Stimulated activated CD4-positive, alpha-beta T cell treated with anti-CD3 and anti-CD28 coated beads, TNF-alpha, amount 100 ng/mL, for 1 hour (primary cell): ENCODE measurements at places on chromosomes 11 and 22.

DNA sequence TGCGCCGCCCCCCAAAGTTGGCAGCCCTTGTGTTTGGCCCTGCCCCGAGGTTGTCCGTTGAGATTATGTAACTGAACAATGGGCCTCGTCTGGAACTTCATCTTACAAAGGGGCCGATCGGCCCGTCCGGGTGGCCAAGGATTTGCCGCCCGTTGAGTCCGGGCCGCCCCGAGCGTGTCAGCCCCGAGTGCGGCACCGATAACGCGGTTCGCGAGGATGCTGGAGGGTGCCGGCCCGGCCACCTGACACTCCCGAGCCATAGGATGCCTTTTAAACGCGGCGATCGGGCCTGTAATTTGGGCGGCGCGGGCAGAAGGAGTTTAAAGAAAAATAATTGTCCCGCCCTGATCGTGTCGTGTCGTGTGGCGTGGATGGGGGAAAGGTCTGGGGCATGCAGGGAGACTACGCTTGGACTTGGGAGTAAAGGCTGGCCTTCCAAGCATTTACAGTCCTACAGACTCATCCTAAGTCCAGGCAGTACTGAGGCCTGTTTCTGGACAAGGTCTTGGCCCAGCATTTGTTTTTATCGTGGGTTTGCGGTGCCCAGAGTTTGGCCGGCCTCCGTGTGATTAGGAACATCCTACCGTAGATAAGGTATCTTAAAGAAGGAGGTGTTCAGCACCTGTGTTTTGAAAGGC is 1.3 kb downstream of the WEE1 start:
- DNase-seq, result peak; percentile 3

DNA sequence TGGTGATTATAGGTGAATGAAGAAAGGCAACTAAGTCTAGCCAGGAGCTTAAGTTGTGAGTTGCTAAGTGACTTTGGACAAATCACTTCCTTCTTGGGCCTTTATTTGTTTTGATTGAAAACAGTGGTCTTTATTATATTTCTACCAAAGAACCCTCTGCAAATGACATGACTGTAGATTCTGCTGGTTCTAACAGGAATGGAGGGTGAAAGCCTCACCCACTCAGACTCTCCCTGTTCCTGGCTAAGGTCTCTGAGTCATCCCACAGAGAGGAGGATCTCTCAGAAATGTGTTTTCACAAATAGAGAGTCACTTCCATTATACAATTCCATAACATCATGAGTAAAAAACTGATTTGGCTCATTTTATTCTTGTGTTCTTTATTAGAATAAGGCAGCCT is 583.9 kb upstream of the LRRC4C start:
- no peak for DNase-seq

- no peak for DNase-seq
Observed at GRCh38 chr11:64244107-64244506, 2.6 kb downstream of the PPP1R14B start.

DNA sequence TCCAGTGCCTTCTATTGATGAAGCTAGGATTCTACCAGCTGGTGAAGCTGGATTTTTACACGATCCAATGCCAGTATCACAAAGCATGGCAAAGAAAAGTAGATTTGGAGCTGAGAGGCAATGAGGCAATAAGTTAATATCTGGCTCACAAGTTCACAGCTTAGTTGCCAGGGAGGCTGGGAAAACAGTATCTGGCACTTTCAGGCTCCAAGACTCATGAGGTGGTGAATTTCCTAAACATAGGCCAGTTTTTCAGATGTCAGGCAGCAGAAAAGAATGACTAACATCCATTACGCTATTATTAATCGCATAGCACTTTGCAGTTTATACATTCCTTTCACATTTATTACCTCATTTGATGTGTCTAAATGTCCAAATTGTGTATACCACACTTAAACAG is 122.7 kb downstream of the GRIA4 start:
- no peak for DNase-seq

DNA sequence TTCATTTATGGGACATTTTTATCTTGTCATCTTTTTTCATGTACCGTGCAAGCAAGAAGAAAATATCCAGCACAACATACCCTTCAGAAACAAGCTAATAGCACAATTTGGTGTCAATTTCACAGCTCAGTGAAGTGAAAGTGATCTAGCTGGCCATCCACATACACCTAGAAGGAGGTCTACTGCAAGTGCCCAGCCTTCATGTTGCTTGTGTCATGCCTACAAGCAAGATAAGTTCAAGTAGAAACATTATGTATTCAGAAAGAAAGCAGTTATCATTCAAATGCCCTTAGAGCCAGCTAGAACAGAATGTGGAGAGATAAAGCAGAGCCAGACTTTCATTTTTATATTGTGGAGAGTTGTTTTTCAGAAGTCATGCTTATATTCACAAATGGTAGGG is 325.7 kb upstream of the PITPNB start:
- no peak for DNase-seq

- DNase-seq, result no peak
Observed at GRCh38 chr11:43736502-43737200, 56.1 kb downstream of the HSD17B12 start.

DNA sequence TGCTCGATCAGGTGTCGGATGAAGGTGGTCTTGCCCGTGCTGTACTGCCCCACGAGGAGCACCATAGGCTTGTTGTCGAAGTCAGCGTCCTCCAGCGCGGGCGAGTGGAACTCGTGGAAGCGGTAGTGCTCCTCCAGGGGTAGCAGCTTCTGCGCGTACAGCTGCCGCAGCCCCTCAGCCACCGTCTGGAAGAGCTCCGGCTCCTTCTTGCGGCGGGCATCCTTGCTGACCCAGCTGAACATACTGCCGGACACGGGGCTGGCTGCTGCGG is 263 bp downstream of the EHD1 start:
- DNase-seq, result no peak

DNA sequence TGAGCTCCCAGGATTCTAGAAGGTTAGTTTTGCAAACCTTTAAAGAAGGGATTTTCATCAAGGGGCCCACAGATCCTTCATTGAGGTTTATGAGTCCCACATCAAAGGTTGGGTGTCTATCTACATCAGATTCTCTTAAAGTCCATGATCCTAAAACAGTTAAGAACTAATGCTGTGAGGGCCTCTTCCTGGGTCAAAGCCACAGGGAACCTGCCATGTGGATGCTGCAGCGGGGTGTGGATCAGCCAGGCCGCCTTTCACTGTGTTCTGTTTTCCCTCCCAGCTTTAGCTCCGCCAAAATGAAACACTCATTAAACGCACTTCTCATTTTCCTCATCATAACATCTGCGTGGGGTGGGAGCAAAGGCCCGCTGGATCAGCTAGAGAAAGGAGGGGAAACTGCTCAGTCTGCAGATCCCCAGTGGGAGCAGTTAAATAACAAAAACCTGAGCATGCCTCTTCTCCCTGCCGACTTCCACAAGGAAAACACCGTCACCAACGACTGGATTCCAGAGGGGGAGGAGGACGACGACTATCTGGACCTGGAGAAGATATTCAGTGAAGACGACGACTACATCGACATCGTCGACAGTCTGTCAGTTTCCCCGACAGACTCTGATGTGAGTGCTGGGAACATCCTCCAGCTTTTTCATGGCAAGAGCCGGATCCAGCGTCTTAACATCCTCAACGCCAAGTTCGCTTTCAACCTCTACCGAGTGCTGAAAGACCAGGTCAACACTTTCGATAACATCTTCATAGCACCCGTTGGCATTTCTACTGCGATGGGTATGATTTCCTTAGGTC is 5.3 kb downstream of the SERPIND1 start:
- no peak for DNase-seq

GRCh38 chr11:70845591-70846041 is 406.8 kb downstream of the SHANK2 start:
- DNase-seq, result no peak

DNA sequence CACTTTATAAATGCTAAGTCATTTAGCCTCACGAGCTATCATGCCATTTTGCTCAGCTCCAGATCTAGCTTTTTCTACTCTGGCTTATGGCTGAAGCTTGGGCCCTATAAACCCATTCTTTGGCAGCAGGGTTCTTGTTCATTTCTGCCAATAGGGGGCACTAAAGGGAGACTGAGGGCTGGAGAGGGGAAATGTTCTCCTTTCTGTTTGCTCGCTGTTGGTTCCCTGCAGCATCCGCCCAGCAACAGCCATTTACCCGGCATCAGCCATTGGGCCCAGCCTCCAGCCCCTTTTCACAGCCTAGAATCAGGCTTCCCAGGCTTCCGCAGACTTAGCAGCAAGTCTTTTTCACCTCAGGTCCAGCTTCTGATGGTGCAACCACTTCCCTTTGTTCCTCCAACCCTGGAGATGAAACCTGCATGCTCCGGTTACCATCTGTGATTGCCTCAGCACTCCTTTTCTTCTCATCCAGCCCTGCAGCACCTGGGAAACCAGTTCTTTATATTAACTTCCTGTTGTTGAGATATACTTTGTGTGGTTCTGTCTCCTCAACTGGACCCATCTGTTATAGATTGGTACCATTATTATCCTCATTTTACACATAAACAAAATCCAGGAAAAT is 4.2 kb upstream of the ME3 start:
- no peak for DNase-seq

GRCh38 chr11:65685981-65686380 is 23.3 kb upstream of the RELA start:
- no peak for DNase-seq

GRCh38 chr22:43333156-43333555 is 10.0 kb downstream of the SCUBE1 start:
- DNase-seq, result no peak

DNA sequence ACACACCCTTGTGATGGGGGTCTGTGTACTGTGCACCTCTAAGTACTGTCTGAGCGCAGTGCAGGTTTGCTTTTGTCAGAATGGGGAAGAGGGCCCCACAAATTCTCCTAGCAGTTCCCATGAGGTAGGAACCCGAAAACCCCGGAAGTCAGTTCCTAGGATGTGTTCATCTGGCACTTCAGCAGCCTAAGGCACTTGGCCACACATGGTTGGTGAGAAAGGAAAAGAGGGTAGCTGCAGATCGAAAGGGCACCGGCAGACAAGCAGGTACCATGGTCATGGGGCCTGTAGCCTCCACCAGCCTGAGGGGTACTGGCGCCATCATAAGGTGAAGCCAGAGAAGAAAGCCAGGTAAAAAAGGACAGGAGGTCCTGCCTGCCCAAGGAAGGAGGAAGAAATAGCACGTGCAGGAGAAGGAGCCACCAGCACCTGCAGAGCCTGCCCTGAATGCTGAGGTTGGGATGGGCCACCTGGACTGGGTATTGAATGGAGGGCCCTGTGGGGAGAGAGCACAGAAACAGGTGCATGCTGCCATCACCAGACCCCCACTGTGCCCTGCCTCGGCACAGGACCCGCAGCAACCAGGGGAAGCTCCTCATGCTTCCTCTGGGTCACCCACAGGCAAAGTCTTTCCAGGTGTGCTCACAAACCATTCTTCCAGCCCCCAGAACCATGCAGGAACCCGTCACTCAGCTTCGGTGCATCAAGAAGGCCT is 8.1 kb upstream of the CASTOR1 start:
- DNase-seq, result no peak

DNA sequence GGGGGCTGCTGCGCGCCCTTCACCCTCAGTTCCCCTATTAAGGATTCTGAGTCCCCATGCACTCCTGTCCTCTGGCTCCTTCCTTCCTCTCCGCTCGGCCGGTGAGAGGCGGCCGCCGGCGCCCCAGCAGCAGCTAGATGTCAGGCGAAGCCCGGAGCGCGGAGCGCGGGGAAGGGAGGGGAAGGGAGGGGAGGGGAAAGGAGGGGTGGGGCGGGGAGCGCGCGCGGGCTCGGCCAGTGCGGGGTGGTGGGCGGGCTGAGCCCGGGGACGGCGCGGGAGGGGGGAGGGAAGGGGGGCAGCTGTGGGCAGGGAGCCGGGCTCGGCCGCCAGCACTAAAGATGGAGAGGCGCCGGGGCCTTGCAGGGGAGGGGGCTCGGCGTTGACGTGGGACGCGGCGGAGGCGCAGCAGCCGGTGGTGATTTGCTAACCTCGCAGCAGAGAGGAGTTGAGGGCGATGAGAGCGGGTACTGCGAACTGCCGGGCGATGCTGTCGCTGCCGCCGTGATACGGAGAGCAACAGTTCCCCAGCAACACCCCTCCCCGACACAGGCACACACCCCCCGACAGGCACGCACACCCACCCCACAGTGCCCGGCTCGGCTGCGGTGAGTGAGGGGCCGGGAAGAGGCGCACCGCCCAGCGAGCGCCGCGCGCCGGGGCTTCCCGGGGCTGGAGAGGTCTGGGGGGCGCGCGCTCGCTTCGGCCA is at the start of gene ZBTB16:
Gene ZBTB16 (plus strand): TSS at position 434 of the 706 bp plus-strand sequence. CDS start 3,590 bp downstream, outside the sequence.
- DNase-seq, result no peak

- no peak for DNase-seq
Observed at GRCh38 chr11:35968386-35969088, 24.7 kb downstream of the LDLRAD3 start.

DNA sequence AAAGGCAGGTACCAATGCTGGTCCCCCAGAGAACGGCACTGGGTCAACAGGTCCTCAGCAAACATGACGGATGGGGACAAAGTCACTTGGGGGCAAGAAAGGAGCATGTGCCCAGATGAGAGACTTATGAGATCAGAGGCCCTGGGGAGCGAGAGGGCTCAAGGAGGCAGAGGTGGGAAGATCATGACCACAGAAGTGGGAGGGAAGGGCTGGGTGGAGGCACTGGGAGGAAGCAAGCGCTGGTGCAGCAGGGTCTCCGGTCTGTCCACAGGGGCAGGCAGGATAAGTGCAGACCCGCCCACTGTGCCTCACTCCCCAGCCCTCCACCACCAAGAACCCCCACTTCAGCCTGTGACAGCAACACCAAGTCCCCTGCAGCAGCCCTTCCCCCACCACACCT is 10.9 kb downstream of the ELFN2 start:
- no peak for DNase-seq
